Stimulated activated CD8-positive, alpha-beta memory T cell treated with anti-CD3 and anti-CD28 coated beads, Interleukin-2, amount 100 ng/mL, for 48 hours (primary cell): ENCODE measurements at places on chromosomes 16 and 17.

- DNase-seq, result no peak
Measured at GRCh38 chr17:39704821-39705551, 5.1 kb downstream of the ERBB2 start.

GRCh38 chr17:82887255-82888164, 47.7 kb upstream of the ZNF750 start:
- DNase-seq, result no peak

DNA sequence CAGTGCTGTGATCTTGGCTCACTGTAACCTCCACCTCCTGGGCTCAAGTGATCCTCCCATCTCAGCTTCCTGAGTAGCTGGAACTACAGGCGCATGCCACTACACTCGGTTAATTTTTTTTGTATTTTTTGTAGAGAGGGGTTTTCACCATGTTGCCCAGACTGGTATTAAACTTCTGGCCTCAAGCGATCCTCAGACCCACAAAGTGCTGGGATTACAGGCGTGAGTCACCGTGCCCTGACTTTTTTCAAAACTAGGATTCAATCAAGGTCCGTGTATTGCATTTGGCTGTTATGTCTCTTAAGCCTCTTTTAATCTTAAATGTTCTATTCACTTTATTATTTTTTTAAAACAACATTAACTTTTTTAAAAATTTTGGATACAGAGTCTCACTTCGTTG, 4.3 kb upstream of the CCL22 start:
- DNase-seq, result no peak

GRCh38 chr17:82178499-82179261, 34.0 kb downstream of the CCDC57 start:
- no peak for DNase-seq

- DNase-seq, result peak; percentile 67
Measured at GRCh38 chr17:5526821-5527598, 40.6 kb downstream of the MIS12 start.

DNA sequence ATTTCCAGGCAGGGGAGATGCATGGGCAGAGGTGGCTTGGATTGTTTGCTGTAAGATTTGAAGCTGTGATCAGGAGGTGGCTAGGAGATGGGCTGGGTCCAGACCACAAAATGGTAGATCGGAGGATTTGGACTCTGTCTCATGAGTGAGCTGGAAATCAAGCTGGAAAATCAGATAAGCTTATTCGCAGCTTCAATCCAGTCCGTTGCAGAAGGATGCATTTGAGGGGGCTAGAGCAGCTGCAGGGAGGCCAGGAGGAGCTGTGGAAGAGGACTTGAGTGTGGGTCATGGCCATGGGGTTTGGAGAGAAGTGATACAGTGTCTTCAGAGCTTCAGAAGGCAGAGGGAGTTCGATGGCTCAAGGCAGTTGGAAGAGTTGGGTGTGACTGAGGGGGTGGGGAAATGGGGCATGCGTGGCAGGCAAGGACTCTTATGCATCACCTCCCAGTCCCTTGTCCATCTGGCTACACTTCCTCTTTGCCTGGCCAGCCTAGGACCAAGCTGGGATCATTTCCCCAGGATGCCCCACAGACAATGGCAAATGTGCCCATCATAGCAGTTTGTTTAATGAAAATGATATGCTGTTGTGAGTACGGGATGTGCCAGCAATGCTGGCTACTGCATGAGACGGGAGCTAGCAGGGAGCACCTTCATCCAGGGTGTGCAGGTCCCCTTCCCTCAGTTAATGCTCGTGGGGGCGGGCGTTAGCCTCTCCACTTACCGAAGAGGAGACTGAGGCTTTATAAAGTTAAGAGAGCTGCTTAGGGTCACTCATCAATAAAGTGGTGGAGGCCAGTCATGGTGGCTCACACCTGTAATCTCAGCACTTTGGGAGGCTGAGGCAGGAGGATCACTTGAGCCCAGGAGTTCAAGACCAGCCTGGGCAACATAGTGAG, 20.6 kb downstream of the QPRT start:
- DNase-seq, result no peak

DNA sequence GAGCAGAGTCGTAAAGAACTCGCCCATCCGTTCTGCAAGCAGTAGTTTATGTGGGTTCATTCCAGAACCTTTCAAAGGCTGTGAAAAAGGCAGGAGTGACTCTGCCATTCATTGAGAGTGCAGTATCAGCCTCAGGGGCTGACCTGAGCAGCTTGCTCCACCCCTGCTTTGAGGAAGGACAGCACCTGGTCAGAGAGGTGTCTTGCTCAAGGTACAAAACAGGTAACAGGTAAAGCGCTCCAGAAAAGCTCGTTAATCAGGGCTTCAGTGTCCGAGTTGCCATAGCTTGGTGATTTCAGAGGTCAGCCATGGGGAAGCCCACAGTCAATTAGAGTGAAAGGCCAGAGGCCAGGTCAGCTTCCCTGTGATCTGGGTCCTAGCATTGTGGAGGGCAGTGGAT, 251.1 kb downstream of the ABCC12 start:
- DNase-seq, result no peak

- no peak for DNase-seq
Measured at GRCh38 chr17:29905086-29905878, 24.7 kb downstream of the SSH2 start.

- DNase-seq, result no peak
Measured at GRCh38 chr16:65666132-65666941, 544.5 kb upstream of the CDH11 start.

DNA sequence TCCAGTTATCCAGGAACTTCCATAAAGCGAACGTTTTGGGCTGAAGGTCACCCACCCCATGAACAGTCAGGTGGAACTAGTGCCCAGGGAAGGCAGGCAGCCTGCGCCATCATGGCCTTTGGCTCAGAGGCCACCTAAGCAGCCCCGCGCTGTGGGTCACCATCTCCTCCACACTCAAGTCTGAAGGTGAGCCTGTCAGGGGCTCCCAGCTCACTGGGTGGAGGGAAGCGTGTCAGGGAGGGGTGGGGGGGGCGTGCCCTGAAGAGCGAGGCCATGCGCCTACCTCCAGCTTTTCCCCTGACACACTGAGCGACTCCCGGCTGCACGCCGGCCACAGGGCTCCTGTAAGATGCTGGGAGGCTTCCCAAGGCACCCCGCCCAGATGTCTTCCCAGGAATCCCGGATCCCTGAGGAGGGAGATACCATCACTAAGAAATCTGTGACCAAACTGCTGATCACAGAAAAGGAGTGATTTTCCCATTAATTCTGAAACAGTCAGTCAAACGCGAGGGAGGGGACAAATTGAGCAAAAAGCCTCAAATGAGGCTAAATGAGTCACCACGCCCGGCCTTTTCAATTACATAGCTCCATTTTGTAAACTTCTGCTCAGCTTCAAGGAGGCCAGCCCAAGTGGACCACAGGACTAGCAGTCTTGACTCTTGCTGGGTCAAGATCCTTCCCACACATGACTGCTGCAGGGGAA, 26.5 kb upstream of the SLC25A19 start:
- no peak for DNase-seq

GRCh38 chr17:62778990-62779681, 29.0 kb downstream of the MARCHF10 start:
- no peak for DNase-seq

DNA sequence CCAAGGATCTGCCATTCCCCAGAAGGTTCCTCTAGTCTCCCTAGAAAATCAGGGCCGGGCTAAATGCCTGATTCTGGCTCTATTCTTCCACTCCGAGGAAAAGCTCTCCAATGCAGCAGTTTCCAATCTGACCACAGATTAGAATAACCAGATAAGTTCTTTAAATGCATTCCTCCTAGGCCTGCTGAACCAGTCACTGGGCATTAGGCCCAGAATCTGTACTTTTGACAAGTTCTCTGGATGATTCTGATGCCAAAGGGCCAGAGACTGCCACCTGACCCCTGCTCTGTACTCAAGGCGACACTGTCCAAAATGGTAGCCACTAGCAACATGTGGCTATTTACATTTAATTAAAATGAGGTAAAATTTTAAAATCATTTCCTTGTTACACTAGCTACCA, 22.3 kb downstream of the MAP3K14 start:
- no peak for DNase-seq

DNA sequence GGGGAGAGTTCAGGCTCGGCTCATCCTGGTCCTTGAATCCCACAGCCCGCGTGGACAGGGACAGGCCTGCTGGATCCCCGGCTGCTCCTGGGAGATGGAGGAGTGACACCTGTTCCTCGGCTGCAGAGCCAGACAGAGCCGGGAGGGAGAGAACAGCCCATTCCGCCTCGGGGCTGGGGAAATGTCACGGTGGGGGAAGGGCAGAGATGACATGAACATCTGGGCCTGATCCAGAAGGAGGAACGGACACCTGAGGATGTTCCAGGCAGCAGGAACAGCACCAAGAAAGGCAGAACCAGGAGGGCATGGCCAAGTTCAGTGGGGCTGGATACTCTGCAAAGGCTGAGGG, 2.1 kb downstream of the ZNF764 start:
- no peak for DNase-seq

GRCh38 chr16:1991588-1991947, 1.8 kb downstream of the SYNGR3 start:
- no peak for DNase-seq

DNA sequence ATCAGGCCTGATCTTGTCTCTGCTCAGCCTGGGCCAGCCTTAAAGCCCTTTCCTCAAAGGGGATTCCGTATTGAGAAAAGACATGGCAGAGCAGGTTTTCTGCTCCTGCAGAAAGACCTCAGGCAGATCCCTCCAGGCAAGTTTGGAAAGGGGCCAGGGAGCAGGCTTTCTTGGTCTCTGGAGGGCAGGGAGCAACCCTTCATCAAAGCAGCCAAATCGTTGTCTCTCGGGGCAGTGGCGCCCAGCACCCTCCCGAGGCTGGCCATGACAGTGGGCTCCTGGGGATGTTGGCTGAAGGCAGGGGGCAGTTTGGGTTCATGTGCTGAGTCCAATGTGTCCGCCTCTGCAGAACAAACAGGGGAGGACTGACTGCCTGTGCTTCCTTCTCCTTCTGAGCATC, 168.4 kb upstream of the WSCD1 start:
- no peak for DNase-seq

DNA sequence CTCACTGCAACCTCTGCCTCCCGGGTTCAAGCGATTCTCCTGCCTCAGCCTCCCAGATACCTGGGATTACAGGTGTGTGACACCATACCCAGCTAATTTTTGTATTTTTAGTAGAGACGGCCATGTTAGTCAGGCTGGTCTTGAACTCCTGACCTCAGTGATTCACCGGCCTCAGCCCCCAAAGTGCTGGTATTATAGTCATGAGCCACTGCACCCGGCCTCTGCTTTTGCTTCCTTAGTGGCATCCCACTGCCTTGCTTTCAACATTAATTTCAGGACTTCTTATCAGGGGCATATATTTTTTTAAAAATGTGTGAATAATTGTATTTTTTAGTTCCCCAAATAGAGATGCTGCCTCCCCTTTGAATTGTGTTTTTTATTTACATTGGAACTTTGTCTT, 98.8 kb downstream of the SYCE1L start:
- DNase-seq, result no peak

GRCh38 chr16:28260193-28260592, 32.1 kb upstream of the SBK1 start:
- DNase-seq, result no peak

DNA sequence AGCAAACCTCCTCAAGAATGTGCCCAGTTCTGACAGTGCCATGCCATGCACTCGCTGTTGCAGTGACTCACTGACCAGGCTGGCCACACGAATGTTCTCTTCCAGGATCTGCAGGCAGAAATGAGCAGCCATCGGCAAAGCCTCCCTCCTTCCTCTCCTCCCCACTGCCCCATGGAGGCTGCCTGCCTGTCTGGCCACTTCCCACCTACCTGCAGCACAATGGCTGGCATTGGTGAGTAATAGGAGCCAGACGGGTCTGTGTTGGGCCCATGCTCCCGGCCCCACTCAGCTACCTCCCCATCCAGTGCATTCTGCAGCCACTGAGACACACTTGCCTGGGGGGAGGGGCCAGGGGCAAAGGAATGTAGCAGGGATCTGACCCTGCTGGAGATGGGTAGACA, 2.8 kb upstream of the MATCAP1 start:
- no peak for DNase-seq

DNA sequence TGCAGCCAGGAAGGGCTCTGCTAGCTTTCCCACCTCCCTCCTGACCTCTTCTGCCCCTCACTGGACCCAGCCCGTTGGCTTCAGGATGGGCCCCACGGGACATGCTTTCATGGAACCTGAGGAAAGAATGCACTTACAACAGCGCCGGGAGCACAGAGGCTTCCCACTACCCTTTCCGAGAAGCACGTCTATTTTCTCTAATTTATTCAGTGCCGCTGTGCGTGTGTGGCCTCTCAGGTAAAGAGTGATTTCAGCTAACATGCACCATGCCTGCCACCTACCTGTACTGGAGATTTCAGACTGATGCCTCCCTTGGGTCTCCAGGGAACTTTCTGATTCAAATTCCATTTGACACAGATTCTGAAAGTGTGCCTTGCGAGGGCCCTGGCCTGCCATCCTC, 140.1 kb downstream of the CYLD start:
- DNase-seq, result no peak

DNA sequence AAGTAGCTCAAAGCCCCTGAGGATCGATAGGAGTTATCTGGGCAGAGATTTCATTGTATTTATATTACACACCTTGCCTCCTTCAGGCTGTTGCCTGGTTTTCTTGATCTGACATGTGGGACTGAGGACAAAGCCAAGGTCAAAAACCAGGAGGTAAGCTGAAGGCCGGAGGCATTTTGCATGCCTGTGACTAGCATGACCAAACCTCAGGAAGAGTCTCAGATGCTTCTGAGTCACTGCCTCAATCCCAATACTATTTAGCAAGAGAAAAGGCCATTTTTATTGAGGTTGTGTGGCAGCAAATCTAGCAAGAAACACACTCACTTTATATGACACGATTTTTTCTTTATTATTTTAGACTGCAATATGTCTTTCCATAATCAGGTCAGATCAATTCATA, 968.1 kb downstream of the CDH11 start:
- no peak for DNase-seq

GRCh38 chr17:61316633-61317032, 83.0 kb upstream of the TBX2 start:
- no peak for DNase-seq

- peak; percentile 28 for DNase-seq
Measured at GRCh38 chr17:48915459-48916282, 7.5 kb downstream of the UBE2Z start.

GRCh38 chr16:85646358-85646907, 33.3 kb downstream of the GSE1 start:
- DNase-seq, result no peak
